Esophagus squamous epithelium (tissue), 5 donors: ENCODE measurements at places on chromosomes 3 and 15. TPM values are rescaled to one million over a fixed set of nuclear protein-coding genes. Genes with fewer than 3 reads are reported as not detected.

DUOXA2 gene
- not detected for total RNA-seq

DNA sequence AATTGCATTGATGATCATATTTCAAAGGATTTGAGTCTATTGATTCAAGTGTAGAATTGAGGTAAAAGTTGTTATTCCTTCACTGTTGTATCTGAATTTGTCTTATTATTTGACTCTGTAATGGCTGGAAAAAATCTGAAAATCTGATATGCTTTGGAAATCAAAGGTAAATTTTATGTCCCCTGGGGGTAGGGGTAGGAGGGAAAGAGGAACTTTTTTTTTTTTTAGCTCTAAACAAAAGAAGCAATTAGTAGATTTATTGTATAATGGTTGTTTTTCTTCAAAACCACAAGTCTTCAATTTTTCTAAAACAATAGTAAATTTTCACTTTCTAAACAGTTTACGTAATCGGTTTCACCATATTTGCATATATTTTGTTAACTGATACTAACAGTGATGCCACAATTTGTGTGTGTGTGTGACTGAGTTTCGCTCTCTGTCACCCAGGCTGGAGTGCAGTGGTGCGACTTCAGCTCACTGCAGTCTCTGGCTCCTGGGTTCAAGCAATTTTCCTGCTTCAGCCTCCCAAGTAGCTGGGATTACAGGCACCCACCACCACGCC is 91.7 kb upstream of the GOLGA6L4 start:
- H3K4me1 ChIP-seq, result no peaks in the 10 kb centered on the region
- DNase-seq, result no peak
- no peaks in the 10 kb centered on the region for H3K36me3 ChIP-seq
- no peak overlapping the region for H3K4me3 ChIP-seq
- no peaks in the 10 kb centered on the region for H3K27me3 ChIP-seq

- no peak overlapping the region for H3K27ac ChIP-seq
- H3K4me1 ChIP-seq, result no peaks in the 10 kb centered on the region
- no peak for DNase-seq
Observed at GRCh38 chr15:67700023-67700422, 125.3 kb upstream of the SKOR1 start.

C15orf39 gene
- total RNA-seq, result 20.8 TPM

- H3K4me1 ChIP-seq, result no peaks in the 10 kb centered on the region
- H3K4me3 ChIP-seq, result no peak overlapping the region
- H3K27ac ChIP-seq, result no peak overlapping the region
- no peaks in the 10 kb centered on the region for H3K36me3 ChIP-seq
- DNase-seq, result no peak
- no peaks in the 10 kb centered on the region for H3K27me3 ChIP-seq
Observed at GRCh38 chr3:130709671-130710070, 37.0 kb downstream of the PIK3R4 start.

OR4M2 gene
- not detected for total RNA-seq

GRCh38 chr15:25059698-25060471 is 105.1 kb downstream of the SNRPN start:
- no peaks in the 10 kb centered on the region for H3K4me1 ChIP-seq
- no peak for DNase-seq
- peak overlapping the region; percentile 26 for H3K4me3 ChIP-seq
- no peak overlapping the region for H3K27ac ChIP-seq

DNA sequence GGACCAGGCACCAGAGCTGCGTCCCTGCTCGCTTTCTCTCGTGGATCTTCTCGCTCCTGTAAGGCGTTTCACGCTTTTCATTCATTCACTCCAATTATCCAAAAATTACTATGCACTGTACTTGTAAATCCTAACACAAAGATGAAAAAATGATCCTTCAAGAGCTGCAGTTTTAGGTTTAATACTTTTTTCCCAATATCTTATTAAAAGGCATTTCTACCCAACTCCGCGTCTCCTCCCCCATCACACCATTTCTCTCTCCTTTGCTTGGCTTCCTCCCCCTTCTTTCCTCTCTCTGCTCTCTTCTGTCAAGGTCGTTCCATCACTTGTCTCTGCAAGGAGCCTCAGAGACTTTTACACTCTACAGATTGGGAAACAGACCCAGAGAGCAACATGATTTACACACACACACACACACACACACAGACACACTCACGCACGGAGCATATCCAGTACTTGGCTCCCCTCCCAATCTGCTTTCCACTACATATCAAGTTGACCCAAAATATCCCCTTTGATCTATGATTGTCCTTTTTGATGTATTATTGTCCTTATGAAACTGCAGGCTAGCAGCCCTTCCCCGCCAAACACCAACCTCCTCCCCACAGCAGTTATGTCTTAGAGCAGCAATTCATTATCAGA is 479 bp upstream of the CLDN1 start:
- H3K27me3 ChIP-seq, result no peaks in the 10 kb centered on the region
- H3K27ac ChIP-seq, result peak overlapping the region; percentile 90
- peak overlapping the region; percentile 85 for H3K4me3 ChIP-seq

DNA sequence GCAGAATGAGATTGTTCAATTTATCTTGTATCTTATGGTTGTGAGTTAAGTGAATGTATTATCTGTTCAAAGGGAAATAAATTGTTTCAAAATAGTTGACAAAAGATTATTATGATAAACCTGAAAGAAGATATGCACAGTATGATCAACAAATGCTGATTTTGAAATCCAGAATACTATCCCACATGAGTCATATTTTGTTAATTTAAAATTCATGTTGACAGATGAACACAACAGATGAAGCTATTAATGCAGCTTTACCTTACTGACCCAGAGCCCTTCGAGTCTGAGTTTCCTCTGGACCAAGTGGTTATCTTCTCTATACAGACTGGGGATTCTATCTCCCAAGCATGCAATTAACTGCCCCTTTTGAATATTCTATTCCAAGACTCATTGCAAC is 482.8 kb downstream of the FGF12 start:
- no peak for DNase-seq
- no peaks in the 10 kb centered on the region for H3K27me3 ChIP-seq
- H3K4me1 ChIP-seq, result no peaks in the 10 kb centered on the region
- H3K36me3 ChIP-seq, result no peaks in the 10 kb centered on the region
- no peak overlapping the region for H3K27ac ChIP-seq

SLC9A9 gene
- total RNA-seq, result 19.0 TPM

BNC1 gene
- total RNA-seq, result 29.7 TPM

FOXB1 gene
- not detected for total RNA-seq

DNA sequence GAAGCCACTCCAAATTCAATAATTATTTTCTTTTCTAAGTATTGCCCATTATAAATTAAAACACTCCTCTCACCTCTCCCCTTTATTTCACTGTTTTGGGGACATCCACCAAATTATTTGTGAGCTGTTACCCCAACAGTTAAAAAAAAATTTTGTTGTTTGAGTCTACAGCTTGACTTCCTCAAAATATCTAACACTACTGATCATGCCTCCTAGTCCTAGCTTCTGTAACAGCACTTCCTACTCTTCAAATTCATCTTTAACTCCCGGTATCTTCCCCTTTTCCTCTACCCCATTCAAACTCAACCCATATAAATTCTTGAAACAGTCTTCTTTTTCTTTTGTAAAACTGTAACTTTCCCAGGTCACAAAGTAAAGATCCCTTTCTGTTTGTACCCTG is 15.9 kb downstream of the PARL start:
- H3K4me1 ChIP-seq, result no peaks in the 10 kb centered on the region
- H3K36me3 ChIP-seq, result peaks cover 9% of the 10 kb centered on the region
- H3K27me3 ChIP-seq, result no peaks in the 10 kb centered on the region

- H3K27ac ChIP-seq, result no peak overlapping the region
- DNase-seq, result no peak
- H3K36me3 ChIP-seq, result no peaks in the 10 kb centered on the region
- no peaks in the 10 kb centered on the region for H3K4me1 ChIP-seq
Observed at GRCh38 chr3:72240531-72240930, 455.6 kb upstream of the PROK2 start.

SCAMP5 gene
- total RNA-seq, result 0.57 TPM

DNA sequence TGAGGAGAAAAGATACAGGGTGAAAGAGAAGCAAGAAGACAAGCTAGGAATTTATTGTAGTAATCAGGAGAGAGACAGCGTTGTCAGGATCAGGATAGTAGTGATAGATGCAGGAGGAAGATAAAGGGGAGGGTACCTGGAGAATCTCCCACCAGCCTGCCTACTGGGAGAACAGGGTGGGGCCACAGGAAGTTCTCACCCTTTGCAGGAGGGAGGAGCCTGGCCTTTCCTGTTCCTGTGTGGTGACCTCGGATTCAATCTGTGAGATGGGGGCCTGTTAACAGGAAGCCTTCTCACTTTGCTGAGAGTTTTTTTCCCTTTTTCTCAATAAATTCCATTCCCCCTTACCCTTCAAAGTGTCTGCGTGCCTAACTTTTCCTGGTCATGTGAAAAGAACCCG is 37.6 kb downstream of the GMPS start:
- H3K4me3 ChIP-seq, result no peak overlapping the region
- DNase-seq, result no peak

- H3K27ac ChIP-seq, result no peak overlapping the region
- no peaks in the 10 kb centered on the region for H3K36me3 ChIP-seq
- no peaks in the 10 kb centered on the region for H3K4me1 ChIP-seq
- no peak overlapping the region for H3K4me3 ChIP-seq
Observed at GRCh38 chr15:70437882-70438451, 325.4 kb downstream of the UACA start.

STRA6 gene
- total RNA-seq, result not detected

- H3K27ac ChIP-seq, result no peak overlapping the region
- no peaks in the 10 kb centered on the region for H3K36me3 ChIP-seq
- no peak overlapping the region for H3K4me3 ChIP-seq
- peaks cover 15% of the 10 kb centered on the region for H3K4me1 ChIP-seq
Observed at GRCh38 chr15:34025252-34025651, 13.8 kb downstream of the AVEN start.

DNA sequence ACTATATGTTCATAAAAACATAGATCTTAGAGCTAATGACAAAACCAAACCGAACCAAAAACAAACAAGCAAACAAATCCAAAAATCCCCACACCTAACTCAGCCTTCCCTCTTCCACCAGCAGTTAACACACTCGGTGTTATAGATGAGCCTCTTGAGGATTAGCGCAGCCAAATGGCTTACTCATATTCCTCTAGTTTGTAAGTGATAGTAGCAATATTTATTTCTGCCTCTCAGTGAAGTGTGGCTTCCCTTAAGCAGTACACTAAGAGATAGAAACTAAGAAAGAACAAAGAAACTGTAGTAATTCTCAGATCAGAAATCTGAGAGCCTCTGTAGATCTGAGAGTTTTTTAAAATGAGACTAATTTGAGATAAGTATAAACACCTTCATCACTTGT is 2.4 kb upstream of the NCEH1 start:
- no peak overlapping the region for H3K27ac ChIP-seq
- H3K27me3 ChIP-seq, result no peaks in the 10 kb centered on the region
- no peak for DNase-seq
- no peak overlapping the region for H3K4me3 ChIP-seq
- H3K4me1 ChIP-seq, result peaks cover 8% of the 10 kb centered on the region

- DNase-seq, result no peak
- no peaks in the 10 kb centered on the region for H3K36me3 ChIP-seq
- no peaks in the 10 kb centered on the region for H3K4me1 ChIP-seq
Observed at GRCh38 chr15:34600923-34601322, 17.5 kb upstream of the GOLGA8B start.

- H3K27ac ChIP-seq, result no peak overlapping the region
- H3K4me3 ChIP-seq, result no peak overlapping the region
- H3K4me1 ChIP-seq, result peaks cover 7% of the 10 kb centered on the region
- DNase-seq, result no peak
Observed at GRCh38 chr15:88908697-88909621, 4.2 kb downstream of the MFGE8 start.

GRCh38 chr15:92197746-92198145 is 195.9 kb upstream of the ST8SIA2 start:
- no peaks in the 10 kb centered on the region for H3K36me3 ChIP-seq
- no peaks in the 10 kb centered on the region for H3K27me3 ChIP-seq

DNA sequence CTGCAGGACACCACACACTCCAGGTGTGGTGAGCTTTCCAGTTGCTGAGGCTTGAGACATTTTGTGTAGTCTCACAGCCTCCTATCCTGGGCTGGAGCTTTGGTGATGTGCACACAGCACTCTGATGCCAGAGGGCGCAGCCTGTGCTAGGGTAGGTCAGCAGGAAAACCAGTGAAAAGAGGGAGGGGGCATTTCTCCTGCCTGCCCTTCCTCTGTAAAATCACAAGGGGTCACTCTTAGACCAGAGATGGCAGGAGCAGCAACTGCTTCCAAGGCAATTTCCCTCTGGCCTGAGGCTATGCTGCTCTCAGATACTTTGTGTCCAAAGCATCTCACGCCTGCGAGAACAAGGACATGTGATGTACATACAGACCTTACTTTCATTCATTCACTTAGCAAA is 16.5 kb upstream of the MUSTN1 start:
- no peak for DNase-seq
- peaks cover 8% of the 10 kb centered on the region for H3K4me1 ChIP-seq
- no peaks in the 10 kb centered on the region for H3K36me3 ChIP-seq
- no peaks in the 10 kb centered on the region for H3K27me3 ChIP-seq
- no peak overlapping the region for H3K4me3 ChIP-seq
- H3K27ac ChIP-seq, result no peak overlapping the region

- no peaks in the 10 kb centered on the region for H3K36me3 ChIP-seq
- H3K4me3 ChIP-seq, result no peak overlapping the region
- no peaks in the 10 kb centered on the region for H3K4me1 ChIP-seq
- H3K27ac ChIP-seq, result no peak overlapping the region
Observed at GRCh38 chr3:49653621-49654020, 20.5 kb upstream of the APEH start.

GRCh38 chr15:77554306-77555080 is 78.2 kb downstream of the LINGO1 start:
- H3K27ac ChIP-seq, result no peak overlapping the region
- no peaks in the 10 kb centered on the region for H3K36me3 ChIP-seq
- no peak overlapping the region for H3K4me3 ChIP-seq
- H3K27me3 ChIP-seq, result no peaks in the 10 kb centered on the region

FAN1 gene
- total RNA-seq, result 17.7 TPM

- no peak overlapping the region for H3K4me3 ChIP-seq
- no peaks in the 10 kb centered on the region for H3K4me1 ChIP-seq
- DNase-seq, result no peak
- H3K36me3 ChIP-seq, result peaks cover 12% of the 10 kb centered on the region
- no peaks in the 10 kb centered on the region for H3K27me3 ChIP-seq
Observed at GRCh38 chr3:196356556-196356955, 18.4 kb upstream of the TM4SF19 start.

GRCh38 chr15:33021806-33022389 is 172.6 kb downstream of the FMN1 start:
- no peaks in the 10 kb centered on the region for H3K36me3 ChIP-seq
- H3K4me3 ChIP-seq, result no peak overlapping the region
- no peak for DNase-seq
- H3K27ac ChIP-seq, result no peak overlapping the region

GRCh38 chr3:141373232-141373631 is 4.9 kb downstream of the ZBTB38 start:
- no peak overlapping the region for H3K4me3 ChIP-seq
- H3K4me1 ChIP-seq, result no peaks in the 10 kb centered on the region
- DNase-seq, result no peak

DNA sequence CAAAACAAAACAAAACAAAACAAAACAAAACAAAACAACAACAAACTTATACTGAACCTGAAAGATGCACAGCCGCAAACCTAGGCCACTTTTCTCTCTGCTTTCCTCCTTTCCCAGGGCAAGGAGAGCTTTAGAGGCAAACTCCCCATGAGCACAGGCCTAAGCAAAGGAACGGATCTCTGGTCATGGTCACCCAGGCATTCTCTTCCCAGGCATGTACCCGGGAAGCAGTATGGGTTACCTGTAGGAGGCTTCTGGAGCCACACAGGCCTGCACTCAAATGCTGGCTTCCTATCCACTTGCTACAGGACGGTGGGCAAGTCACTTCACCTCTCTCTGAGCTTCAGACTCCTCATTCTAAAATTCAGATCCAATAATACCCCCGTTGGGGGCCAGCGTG is 171.8 kb downstream of the SMAD6 start:
- no peak for DNase-seq
- H3K4me3 ChIP-seq, result no peak overlapping the region
- H3K27me3 ChIP-seq, result no peaks in the 10 kb centered on the region
- peaks cover 8% of the 10 kb centered on the region for H3K4me1 ChIP-seq
